ENCODE measurements at places on chromosomes 11 and 22.

DNA sequence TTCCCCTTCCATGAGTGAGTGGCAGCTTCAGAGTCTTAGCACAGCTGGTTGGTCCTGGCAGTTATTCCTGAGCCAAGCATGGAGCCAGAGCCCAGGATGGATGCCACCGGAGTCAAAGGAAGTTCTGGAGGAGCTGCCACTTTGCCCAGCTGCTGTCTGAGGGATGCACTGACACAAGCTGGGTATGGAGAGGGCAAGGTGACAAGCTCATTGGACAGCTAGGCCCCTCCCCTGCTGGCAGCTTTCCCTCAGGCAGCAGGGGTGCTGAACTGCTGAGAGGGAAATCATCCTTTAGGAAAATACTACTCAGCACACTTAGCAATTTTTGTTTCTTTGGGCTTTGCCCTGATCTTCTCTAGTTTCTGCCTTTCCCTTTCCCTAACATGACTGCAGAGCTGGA, 99.3 kb upstream of the SESN3 start:
- DNase-seq: no peak

- DNase-seq: no peak
Observed at GRCh38 chr11:125082611-125083311, 19.7 kb downstream of the SLC37A2 start.

DNA sequence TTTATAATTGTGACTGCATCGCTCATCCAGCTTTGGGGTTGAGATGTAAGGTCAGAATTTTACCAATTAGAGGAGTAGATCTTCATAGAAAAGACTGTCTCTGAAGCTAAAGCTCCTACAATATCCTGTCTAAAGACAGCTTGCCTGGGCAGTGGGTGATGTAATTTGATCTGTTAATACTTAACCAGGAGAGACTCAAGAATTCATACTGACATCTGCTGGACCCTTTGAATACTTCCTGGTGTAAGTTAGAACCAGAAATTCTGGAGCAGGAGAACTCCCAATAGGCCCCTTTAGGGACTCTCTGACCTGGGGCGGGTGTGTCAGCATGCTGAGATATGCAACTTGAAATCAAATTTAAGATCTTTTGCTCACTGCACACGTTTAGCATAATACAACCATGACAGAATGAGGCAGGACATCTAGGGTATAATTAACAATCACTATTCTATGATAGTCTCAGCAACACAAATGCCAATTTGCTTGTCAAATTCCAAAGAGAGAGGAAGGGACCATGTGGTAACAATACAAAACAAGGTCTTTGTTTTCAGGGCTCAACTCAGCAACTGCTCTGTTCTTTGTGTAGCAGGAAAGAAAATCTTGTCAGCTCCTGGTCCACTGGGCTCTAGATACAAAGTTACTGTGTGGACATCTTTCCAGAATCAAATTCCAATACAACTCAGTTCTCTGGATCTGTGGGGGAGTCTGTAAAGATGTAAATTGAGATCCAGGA, 143.9 kb downstream of the INSC start:
- DNase-seq: no peak

- DNase-seq: no peak
Observed at GRCh38 chr22:26426924-26427323, 2.1 kb upstream of the ASPHD2 start.

- no peak for DNase-seq
Observed at GRCh38 chr11:129445226-129445625, 69.6 kb downstream of the BARX2 start.

DNA sequence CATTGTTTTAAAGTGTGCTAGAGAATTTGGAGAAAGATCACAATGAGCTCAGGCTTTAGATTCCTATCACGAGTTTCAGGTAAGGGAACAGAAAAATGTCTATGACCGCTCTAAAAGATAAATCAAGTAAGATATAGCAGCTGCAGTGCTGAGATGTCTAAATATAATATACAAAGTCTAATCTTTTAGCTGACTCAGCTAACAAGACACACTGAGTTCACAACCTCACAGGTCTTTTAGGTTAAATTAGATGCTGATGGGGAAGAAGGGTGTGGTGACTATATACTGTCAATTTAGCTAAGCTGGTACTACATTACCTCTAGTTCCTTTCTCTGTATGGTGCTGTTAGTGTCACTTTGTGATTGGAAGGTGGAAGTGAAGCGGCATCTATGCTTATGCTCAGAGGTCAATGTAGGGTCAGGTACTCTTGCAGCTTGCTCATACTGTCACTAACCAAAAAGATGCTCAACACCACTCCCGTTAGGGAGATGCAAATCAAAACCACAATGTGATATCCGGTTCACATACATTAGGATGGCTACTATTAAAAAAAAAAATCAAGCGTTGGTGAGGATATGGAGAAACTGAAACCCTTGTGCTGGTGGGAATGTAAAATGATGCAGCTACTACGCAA, 283.5 kb downstream of the SWAP70 start:
- no peak for DNase-seq

- DNase-seq: no peak
Observed at GRCh38 chr22:42151924-42152635, 21.5 kb upstream of the CYP2D6 start.

All from stimulated activated CD8-positive, alpha-beta memory T cell treated with anti-CD3 and anti-CD28 coated beads, Interleukin-4, amount 100 ng/mL, for 1 hour (primary cell).